Dermis blood vessel endothelial cell (primary cell): ENCODE measurements at places on chromosomes 3 and 15. TPM values are rescaled to one million over a fixed set of nuclear protein-coding genes. Genes with fewer than 3 reads are reported as not detected.
A peak's percentile ranks its signal among the peaks of the same experiment; 100 is the strongest.

The CXCR6 gene
- total RNA-seq: not detected in 2 replicates

DNA sequence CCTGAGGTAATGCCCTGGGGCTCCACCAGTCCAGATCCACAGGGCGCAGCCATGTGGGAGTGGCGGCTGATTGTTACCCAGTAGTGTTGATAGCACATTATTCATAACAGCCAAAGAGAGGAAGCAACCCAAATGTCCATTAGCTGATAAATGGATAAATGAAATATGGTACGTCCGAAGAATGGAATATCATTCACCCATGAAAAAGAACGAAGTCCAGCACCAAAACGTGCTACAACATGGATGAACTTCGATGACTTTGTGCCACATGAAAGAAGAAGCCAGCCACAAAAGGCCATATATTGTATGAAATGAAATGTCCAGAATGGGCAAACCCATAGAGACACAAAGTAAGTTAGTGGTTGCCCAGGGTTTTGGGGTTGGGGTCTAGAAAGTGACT is 6.4 kb downstream of the SMAD6 start:
- no peak for DNase-seq

- DNase-seq: peak; percentile 37
Measured at GRCh38 chr3:29822071-29822470, 541.2 kb downstream of the RBMS3 start.

- DNase-seq: no peak
Measured at GRCh38 chr3:197701841-197702240, 34.9 kb downstream of the RUBCN start.

- DNase-seq: no peak
Measured at GRCh38 chr3:19816631-19817030, 117.4 kb downstream of the EFHB start.

The POLQ gene
- total RNA-seq: 3.9 and 8.1 TPM in 2 replicates

GRCh38 chr3:141009496-141009895 is 41.7 kb upstream of the SPSB4 start:
- DNase-seq: no peak
